ENCODE measurements at places on chromosomes 6 and 20.
A peak's percentile ranks its signal among the peaks of the same experiment; 100 is the strongest.

- no peak for DNase-seq
Measured at GRCh38 chr6:113596387-113597230, 260.5 kb upstream of the MARCKS start.

GRCh38 chr6:90131614-90132423 is 164.8 kb downstream of the BACH2 start:
- DNase-seq: no peak

- DNase-seq: no peak
Measured at GRCh38 chr6:17212546-17213371, 68.4 kb upstream of the RBM24 start.

DNA sequence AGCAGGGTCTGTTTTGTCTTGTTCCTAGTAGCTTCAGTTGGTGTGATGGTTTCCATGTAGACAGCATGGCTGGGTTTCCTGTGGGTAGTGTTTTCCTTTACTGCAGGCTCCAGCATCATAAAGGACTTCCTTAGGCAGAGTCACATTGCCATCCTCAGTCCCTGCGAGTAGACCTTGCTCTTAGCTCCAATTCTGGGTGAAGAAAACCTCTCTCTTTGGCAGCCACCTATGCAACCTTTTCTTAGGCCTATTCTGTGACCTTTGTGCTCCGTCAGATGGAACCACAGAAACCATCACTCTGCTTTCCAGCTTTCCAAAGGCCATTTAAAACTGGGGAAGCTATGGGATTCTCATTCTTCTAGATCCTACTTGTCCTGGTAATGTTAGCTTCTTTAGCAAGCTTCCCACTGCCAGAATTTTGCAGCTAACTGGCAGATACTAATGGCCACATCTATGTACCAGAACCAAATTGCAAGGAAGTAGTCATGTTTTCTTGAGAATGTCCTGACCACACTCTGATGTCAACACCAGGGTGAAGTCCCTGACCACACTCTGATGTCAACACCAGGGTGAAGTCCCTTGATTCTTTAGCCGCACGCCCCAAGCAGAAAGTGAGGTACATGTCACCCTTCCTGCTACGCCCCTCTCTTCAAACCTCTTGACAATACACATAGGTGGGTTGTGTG is 646.6 kb upstream of the HS3ST5 start:
- DNase-seq: peak; percentile 86

GRCh38 chr20:20440481-20440880 is 72.6 kb downstream of the INSM1 start:
- no peak for DNase-seq

DNA sequence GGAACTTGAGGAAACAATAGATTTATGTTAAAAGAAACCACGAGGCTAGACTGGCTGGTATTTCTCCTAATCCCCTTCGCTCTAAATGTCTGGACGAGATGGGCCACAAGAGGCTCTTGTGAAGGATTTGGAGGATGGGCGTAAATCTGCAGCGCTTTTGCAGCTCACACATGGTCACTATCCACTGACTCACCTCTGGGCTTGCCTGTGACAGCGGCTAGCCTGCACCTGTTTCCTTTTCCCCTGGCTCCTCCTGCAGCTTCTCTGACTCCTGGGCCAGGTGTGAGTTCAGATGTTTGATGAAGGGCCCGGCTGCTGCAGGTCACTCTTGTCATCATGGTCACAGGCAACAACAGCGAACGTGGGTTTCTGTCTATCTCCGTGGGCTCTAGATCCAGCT is 629.4 kb downstream of the CBLN4 start:
- no peak for DNase-seq

GRCh38 chr6:4698901-4699659 is 77.1 kb upstream of the CDYL start:
- DNase-seq: no peak

DNA sequence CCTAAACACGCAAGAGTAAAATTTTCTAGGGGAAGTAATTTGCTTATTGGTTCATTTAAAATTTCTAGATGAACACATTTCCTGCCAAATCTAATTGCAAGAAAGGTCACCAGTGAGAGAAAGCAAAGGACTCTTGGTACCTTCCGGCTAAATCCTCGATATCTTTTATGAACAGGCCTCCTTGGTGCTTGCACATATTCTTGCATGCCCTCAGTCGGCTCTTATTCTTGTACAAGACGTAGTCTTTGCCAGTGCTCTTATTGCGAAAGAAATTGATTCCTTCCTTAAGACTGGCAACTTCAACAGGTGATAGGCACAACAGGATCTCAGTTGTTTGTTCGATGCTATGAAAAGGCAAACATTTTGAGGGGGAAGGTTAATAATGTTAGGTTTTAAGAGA is 141.7 kb upstream of the CARMIL1 start:
- DNase-seq: peak; percentile 45

GRCh38 chr20:12512755-12513154 is 496.0 kb upstream of the SPTLC3 start:
- no peak for DNase-seq

Data from activated CD8-positive, alpha-beta memory T cell treated with anti-CD3 and anti-CD28 coated beads, Interleukin-2, amount 10 ng/mL, durations not matched to agents 7 days and 5 days (primary cell).